NCI-H748 treated with DMSO at 0.1 percent for 48 hours (cell line): ENCODE measurements at places on chromosomes 1 and 21.
A peak's percentile ranks its signal among the peaks of the same experiment; 100 is the strongest.

DNA sequence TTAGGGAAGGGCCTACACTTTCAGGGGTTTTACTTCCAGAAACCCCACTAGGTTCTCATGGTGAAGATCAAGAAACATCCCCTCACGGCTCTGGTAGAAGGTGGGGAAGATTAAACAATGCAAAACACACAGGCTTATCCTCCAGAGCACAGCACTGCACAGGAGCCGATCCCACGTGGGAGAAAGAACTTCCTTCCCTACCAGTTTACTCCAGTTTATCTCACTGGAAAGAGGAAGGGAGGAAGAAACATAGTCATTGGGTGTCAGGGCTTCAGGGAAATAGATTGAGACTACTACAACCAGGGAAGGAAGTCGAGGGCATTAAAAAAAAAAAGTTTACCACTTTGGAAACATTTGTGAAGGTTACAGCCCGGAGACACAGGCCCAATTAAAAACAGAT, 164.4 kb downstream of the NTPCR start:
- no peak for DNase-seq

GRCh38 chr1:110643879-110644472, 30.8 kb downstream of the KCNA3 start:
- no peak for DNase-seq

- no peak for DNase-seq
Observed at GRCh38 chr1:85322655-85323054, 46.2 kb upstream of the BCL10 start.

GRCh38 chr1:111208921-111209320, 8.5 kb upstream of the DENND2D start:
- DNase-seq: no peak

GRCh38 chr1:114508386-114508898, 2.6 kb downstream of the TRIM33 start:
- DNase-seq: no peak

DNA sequence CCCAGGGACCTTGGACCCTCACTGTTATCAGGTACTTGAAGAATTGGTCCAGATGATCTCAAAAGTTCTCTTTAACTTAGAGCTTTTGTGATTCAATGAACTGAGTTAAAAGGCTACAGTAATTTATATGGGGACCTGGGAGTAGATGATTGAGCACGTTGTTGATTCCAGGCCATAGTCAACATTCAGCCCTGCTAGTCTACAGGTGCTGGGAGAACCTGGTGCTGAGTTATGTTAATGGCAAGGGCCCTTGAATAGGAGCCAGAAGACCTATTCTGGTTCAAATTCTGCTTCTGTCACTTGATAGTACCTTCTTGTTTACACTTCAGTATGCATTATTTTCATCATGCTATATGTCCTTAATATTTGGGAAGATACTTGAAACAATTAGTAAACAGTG, 11.2 kb downstream of the DYRK3 start:
- no peak for DNase-seq

- no peak for DNase-seq
Observed at GRCh38 chr1:154419620-154420571, 14.8 kb downstream of the IL6R start.

- DNase-seq: no peak
Observed at GRCh38 chr1:13701271-13701640, 1.3 kb downstream of the PRDM2 start.

- DNase-seq: no peak
Observed at GRCh38 chr1:85102479-85102878, 54.2 kb upstream of the MCOLN3 start.

- no peak for DNase-seq
Observed at GRCh38 chr21:14877581-14878228, 187.1 kb downstream of the NRIP1 start.

- no peak for DNase-seq
Observed at GRCh38 chr21:15061279-15061678, 3.5 kb downstream of the NRIP1 start.

DNA sequence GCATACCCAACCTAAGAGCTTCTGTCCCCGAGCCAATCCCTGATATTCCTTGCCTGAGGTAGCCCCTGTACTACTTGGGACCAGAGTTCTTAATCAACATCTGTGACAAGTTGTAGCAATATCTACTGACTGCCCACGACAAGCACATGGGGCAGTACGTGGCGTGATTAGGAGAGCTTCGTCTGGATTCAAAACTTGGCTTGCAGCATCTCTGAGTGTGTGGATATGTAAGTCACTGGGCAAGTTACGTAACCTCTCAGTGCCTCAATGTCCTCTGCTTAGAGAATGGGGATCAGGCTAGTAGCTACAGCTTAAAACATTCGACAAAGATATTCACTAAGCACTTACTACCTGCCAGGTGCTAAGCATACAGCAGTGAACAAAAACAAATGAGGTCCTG, 5.0 kb downstream of the HSPG2 start:
- DNase-seq: no peak

GRCh38 chr1:236370420-236370819, 23.7 kb upstream of the EDARADD start:
- DNase-seq: no peak

DNA sequence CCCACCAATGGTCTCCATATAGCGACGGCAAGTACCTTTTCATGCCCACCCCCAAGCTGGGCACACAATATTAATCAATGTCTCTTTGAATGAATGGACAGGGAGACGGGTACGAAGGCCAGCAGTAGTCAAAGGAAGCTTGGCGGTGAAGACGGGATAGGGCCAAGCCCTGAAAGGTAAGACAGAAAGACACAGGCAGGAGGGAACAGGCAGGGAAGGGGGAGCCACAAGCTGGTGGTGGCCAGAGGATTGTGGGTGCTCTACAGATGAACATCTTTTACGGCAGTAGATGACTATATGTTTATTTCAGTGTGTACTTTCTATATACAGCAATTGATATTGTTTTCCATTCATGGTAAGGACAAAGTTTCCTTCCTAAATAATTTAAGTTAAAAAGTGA, 16.3 kb downstream of the CAPZB start:
- DNase-seq: no peak

GRCh38 chr1:111961016-111961415, 28.5 kb downstream of the KCND3 start:
- DNase-seq: peak; percentile 35
